ENCODE measurements at places on chromosomes 5 and 9.

GRCh38 chr9:74711341-74711740 lies 176.4 kb downstream of the TRPM6 start:
- DNase-seq: no peak

- no peak for DNase-seq
Measured at GRCh38 chr9:71120501-71121247, 747 bp downstream of the TRPM3 start.

DNA sequence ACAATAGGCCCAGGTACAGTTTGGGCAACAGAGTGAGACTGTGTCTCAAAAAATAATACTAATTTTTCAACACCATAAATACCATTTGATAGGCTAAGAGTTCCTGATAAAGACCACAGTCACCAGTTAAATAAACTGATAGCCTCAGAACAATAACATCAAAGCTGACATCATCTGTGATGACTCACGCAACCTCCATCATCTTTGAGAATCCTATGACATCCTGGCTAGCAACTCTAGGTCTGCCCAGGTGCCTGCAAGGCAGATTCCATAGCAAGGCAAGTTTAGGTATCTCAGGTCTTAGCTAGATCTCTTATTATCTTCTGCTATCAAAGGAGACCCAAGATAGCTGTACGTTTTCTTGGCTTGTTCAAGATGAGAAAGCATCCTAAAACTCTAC lies 30.5 kb upstream of the UBAP2 start:
- peak; percentile 37 for DNase-seq

GRCh38 chr9:5617749-5618148 lies 11.2 kb upstream of the RIC1 start:
- no peak for DNase-seq

DNA sequence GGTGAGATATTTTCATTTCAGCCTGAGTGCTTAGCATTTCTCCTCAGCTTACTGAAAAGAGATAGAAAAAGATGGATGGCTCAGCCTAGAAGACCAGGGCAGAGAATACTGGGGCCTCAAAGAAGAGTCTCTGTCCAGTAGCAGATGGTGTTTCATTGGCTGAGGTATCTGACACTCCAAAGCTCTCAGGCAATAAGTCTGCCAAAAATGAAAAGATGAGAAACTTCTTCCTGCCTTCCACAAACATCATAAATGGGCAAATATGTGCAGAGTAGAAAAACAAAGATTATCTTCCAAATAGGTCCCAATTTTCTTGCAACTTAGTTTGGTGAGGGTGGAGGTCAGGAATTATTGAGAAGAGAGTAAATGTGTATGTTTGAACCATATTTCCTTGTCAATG lies 87.4 kb upstream of the ICE1 start:
- peak; percentile 28 for DNase-seq

DNA sequence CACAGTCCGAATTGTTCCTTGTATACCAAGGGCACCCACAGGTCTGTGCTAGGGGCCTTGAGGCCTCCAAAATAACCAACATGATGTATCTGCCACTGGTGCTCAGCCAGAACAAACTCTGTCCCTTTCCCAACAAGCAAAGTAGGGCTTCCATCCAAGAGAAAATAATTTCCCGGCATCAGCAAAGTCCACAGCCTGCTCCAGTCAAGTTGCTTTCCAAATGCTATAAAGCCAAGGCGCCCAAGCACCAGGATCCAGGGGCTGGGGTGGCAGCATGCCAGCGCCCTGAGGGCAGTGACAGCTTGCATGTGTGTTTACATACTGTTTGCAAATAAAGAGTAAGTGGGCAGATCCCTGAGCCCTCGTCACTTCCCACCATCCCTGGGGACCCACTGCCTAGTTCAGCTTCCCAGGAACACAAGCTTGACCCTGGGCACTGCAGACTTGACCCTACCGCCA lies 155.9 kb downstream of the ERCC6L2 start:
- no peak for DNase-seq

DNA sequence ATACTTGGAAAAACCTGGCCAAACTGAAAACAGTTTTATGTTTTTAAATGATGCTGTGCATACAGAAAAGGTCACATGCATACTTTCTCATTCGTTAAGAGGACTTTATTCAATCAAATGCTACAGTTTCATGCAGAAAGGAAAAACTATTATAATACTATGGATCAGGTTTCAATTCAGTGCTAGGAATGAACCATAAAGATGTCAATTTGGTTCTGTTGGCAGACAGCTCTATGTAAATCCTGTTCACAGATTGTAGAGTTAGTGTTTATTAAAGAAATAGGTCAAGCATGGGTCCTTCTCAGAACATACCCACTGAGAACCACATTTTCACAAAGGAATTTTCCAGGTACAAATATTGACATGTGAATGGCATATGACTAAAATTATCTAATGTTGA lies 57.1 kb downstream of the RETREG1 start:
- no peak for DNase-seq

DNA sequence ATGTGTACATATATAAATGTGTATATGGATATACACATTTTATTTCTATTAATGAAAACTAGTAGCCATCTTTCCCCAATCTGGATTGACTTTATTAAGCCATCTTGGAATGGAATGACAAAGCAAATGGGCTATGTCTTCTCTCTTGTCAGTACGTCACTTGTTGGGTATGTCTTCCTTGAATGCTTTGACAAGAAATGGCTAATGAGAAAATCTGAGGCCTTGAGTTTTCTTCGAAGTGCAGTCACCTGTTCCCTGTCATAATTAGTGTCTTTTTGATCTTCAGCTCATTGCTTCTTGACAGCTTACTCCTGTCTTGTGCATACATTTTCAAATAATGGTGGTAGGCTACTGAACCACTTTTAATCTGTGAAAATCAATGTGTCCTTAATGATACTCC lies 243.2 kb upstream of the RGMB start:
- DNase-seq: no peak

DNA sequence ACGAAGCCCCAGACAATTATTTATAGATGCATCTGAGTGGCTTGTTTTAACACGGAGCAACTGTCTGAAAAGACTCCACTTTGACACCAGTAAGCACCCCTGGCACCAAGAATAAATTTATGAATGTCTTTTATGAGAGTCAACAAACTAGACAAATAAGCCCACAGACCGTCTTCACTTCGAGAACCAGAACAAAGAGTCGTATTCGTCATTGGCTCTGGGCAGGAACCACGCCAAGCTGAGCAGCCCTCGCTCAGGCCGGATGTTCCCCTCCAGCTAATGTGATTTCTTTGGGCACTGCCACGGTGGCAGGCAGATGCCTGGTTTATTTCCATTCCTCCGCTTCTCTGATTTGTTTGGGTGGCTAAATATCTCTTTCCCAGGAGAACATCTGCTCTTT lies 91.9 kb upstream of the STC2 start:
- DNase-seq: no peak

DNA sequence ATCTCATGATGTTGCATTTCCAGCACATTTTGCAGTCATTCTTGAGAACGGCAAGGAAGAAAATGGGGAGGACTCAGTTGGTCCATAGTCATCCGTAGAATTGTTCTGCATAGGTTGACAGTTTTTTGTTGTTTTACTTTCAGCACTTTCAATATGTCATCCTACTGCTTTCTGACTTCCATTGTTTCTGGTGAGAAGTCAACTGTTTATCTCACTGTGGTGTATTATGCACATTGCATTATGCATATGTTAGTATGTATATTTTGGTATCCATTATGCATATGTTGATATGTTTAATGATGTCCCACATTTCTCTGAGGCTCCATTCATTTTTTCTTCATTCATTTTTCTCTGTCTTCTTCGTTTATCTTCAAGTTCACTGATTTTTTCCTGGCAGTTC lies 10.5 kb downstream of the ADAMTS16 start:
- DNase-seq: no peak

- DNase-seq: no peak
Measured at GRCh38 chr9:70789086-70789485, 332.3 kb downstream of the TRPM3 start.

DNA sequence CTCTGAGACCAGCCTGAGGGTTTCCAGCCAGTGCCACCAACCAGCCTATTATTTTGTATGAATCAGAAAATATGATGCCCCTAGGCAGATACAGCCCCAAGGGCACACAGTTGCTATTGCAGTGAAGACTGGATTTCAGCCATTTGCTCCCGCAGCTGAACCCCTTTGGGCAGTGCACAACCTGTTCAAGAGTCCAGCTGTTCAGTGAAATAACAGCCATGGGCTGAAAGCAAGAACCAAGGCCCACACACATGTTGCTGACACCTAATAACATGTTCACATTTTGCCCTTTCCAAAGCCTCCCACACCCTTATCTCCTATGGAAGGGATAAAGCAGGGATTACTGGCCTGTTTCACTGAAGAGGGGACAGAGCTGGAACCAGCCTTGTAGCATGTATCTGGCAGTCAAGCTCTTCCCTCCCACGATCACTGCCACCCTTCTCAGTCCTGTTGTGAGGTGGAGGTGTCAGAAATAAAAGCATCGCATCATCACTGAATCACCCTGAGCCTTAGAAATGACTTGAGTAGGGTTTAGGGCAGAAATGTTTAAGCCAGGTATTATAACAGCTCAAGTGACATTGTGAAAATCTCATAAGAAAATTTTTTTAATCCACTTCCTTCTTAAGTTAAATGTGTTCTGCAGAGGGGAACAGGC lies 137.1 kb upstream of the FSTL4 start:
- no peak for DNase-seq

GRCh38 chr9:115134941-115135340 lies 17.0 kb upstream of the TNC start:
- DNase-seq: no peak

- no peak for DNase-seq
Measured at GRCh38 chr9:107675351-107676259, 186.0 kb upstream of the KLF4 start.

DNA sequence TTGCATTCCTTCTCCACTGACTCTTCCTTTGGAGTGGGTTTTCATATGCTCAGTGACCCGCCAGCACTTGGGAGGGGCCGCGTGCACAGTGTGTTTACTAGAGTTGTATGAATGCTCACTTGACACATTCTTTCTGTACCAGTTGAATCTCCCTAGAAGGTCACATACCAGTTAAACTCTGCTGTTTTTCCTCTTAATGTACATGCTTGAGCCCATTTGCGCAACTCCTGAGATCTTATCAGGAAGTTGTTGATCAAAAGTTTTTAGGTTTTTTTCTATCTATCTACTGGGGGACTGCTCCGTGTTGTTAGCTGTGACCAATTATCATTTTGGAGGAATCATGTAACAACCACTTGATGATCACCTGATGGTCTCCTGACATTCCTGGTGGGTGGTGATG lies 392.7 kb downstream of the CDH9 start:
- no peak for DNase-seq

- peak; percentile 68 for DNase-seq
Measured at GRCh38 chr5:91219803-91220371, 163.2 kb downstream of the ARRDC3 start.

GRCh38 chr9:124213396-124213795 lies 44.4 kb upstream of the NEK6 start:
- DNase-seq: no peak

DNA sequence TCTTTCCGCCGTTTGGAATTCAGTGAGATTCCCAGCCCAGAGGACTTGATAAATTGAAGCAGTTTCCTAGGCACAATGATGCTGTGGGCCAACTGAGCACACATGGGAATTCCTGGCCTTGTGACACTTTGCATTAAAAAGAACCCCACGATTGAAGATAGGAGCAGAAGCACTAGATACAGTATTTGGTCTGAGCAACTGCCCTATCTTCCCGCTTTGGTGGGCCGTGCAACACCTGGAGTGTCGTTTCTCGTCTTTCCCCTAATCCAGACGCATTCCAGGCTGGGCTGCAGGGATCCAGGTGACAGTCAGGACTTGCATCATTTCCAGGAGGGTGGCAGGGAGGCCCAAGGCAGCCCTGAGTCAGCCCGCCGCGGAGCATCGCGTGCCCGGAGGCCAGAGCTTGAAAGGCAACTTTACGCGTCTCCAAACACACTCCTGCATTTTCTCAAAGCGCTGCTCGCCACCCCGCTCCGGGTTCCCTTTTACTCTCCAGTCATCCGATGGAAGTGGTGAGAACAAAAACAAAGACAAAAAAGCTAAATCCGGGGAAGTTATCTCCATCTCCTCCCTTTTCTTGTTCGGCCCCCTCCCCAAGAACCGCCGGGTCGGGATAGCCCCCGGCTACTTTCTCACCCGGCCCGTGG lies 753 bp upstream of the STC2 start:
- peak; percentile 91 for DNase-seq

DNA sequence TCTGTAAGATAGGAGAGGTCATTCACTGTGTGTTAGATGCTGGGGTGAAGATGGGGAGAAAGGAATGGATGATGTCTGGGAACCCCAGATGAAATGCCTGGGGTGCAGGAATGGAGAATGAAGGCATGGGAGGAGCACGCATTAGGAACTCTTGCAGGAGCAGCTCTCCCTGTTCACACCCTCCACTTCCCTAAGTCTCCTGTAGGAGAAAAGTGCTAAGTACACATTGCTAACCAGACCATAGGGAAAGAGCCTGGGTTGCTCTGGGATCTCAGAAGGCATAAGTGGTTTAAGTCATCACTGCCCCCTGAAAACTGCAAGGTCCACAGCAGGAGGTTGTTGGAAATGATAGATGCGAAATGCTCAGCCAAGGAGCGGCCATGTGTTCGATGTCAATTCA lies 163.1 kb downstream of the SEC61B start:
- no peak for DNase-seq

GRCh38 chr9:137614631-137615386 lies 4.0 kb upstream of the EHMT1 start:
- no peak for DNase-seq

DNA sequence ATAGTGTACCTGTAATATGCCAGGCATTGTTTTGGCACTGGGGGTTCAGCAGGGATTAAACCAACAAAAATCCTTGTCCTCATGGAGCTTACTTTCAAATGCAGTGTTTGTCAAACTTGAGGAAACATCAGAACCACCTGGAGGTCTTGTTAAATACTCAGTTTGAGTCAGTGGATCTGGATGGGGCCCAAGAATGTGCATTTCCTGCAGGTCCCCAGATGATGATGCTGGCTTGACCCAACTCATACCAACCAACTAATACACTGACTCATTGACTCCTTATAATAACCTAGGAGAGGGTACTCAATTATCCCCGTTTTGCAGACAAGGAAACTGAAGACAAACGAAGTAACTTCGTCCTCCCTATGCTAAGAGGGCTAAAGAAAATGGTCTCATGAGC lies 11.3 kb downstream of the WWC1 start:
- no peak for DNase-seq

DNA sequence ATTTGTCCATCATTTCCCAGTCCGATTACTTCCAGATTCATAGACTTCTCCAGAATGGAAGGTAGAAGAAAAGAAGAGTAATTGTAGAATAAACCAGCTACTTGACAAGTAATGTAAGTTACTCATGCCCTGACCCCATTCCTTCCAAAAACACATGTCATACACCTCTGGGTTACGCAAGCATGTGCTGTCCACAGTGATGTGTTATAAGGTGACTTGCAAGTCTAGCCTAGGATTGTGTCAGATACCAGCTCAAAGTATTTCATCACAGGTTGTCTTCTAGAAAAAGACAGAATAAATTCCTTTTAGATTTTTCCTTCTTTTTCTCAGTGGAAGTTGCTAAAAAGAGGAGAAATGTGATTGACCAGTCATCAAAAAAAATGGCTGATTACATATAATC lies 8.0 kb upstream of the TLR4 start:
- DNase-seq: no peak

GRCh38 chr5:145471831-145472612 lies 363.1 kb downstream of the PRELID2 start:
- no peak for DNase-seq

GRCh38 chr5:106543330-106543729 lies 1127.4 kb downstream of the EFNA5 start:
- no peak for DNase-seq
